Lung microvascular endothelial cell (primary cell): ENCODE measurements at places on chromosomes 3 and 15. TPM values are rescaled to one million over a fixed set of nuclear protein-coding genes. Genes with fewer than 3 reads are reported as not detected.

The TRAK1 gene
- 21.2 and 32.0 TPM in 2 replicates for total RNA-seq

The ARL14 gene
- total RNA-seq: not detected in 2 replicates

The TRIM71 gene
- not detected in 2 replicates for total RNA-seq

The EXD1 gene
- total RNA-seq: not detected in 2 replicates

DNA sequence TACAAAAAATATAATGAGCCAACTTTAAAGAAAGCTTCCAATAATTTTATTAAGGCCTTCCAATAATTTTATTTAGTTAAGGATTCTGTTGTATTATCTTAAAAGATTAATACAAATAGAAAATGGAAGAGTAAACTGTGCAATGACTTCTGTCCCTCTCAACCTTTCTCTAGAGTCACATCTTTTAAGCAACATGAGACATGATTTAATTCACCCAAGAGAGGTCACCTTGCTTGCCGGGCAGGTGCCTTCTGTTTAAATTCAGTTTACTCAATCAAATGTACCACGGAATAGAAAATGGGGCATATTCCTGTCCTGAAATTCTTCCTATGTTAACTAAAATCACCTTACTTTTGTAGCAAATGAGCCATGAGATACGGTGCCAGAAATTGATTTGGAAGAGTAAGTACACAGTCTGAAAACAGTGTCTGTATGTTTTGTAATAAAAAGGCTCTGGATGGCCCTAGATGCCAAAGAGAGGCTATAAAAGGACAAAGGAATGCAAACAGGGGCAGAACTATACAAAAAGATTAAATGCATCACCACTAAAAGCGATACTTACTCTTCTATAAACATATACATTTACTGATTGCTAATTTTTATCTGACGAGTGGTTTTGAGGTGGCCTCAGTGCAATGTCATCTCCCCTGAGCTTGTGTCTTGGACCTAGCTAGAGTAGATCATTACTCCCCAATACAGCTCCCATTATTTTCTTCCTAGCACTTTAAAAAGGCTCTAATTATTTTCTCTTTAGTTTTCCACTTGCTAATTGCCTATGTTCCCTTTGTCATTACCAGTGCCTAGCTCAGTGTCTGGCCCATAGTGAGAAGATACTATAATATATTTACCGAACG, 134.0 kb downstream of the FHIT start:
- DNase-seq: no peak
